ENCODE measurements at places on chromosomes 4 and X.

GRCh38 chr4:151729731-151730559 is 30.9 kb downstream of the GATB start:
- DNase-seq = no peak

DNA sequence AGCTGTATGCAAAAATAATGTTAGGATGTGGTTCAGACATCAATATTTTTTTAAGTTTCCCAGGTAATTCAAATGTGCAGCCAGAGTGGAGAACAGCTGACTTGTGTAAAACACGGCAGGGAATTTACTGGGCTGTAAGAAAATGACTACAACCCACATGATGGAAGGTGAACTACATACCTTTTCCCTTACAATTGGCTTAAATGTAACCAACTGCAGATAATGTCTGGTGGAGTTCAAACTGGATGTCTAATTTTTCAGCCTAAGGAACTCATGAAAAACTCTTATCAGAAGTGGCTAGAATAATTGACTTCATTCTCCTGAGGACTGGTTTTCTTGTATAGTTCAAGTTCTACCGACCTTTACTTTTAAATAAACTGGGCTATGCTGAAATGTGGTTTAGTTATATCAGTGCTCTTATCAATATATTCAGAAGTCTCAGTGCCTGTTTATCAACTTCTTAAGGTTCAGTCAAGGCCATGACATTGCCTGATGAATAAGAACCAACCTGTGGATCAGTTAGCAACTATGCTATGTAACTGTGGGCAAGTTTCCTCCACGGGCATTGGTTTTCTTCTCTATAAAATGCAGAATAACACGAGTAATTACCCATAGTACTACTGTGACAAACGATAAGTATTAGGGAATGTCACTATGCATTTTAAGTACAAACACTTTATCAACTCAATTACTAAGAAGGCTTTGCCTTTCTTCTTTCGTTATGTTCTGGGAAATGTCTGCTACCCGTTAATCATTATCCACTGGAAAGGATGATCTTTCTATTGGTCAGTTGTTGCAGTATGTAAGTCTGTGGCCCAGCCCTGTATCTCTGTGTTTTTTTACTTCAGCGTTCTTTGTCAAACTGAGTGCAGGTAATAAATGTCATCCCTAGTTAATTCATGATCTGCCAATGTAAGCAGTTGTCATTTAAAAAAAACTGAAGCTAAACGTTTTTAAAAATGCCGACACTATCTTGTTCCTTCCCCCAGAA is 181.6 kb downstream of the PCDH7 start:
- DNase-seq = no peak

GRCh38 chr4:155307731-155308277 is 69.0 kb downstream of the MAP9 start:
- no peak for DNase-seq

- DNase-seq = no peak
Measured at GRCh38 chr4:41160856-41161255, 53.5 kb downstream of the APBB2 start.

- DNase-seq = no peak
Measured at GRCh38 chr4:33494150-33494549, 2750.2 kb downstream of the ARAP2 start.

DNA sequence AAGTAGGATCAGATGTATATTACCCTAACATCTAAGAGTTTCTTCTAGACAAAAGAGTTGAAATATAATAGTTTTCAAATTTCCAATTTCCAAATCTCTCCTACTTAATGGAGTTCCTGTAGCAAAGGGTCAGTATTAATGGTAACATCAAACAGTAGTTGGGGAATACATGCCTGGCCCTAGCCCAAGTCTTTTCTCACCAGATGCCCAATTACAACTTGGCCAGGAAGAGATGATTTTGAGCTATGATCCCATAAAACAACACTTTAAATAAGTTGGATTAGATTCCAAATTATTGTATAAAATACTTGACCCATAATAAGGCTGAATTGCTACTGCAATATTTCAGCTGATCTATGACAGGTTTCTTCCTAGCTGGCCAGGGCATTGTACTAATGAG is 59.9 kb downstream of the MBNL3 start:
- no peak for DNase-seq

DNA sequence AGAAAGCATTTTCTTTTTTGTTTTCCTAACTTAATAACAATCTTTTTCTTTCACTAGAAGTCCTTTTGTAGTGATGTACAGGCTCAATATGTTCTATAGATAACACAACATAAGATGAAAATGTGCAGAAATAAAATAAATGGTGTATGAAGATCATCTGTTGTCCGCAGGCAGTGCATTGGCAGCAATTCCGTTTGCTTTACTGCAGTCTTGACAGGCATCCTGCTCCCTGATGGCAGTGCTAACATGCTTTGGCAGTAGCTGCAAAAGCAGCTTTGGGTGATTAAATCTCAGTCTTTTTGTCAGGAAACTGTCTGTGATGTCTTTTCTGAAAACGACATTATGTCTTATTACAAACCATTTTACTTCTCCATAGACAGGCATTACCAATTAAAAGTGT is 131.4 kb downstream of the TRAM1L1 start:
- no peak for DNase-seq

DNA sequence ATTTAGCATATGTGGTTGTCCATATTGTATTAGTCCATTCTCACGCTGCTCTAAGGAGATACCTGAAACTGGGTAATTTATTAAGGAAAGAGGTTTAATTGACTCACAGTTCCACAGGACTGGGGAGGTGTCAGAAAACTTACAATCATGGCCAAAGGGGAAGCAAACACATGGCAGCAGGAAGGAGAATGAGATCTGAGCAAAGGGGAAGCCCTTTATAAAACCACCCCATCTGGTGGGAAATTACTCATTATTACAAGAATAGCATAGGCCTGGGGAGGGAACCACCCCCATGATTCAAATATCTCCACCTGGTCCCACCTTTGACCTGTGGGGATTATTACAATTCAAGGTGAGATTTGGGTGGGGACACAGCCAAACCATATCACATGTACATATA is 122.6 kb upstream of the ANK2 start:
- no peak for DNase-seq

GRCh38 chr4:47486231-47486673 is 1.2 kb downstream of the ATP10D start:
- no peak for DNase-seq
